Fibroblast of the aortic adventitia (primary cell): ENCODE measurements at places on chromosomes 16 and 17.
A peak's percentile ranks its signal among the peaks of the same experiment; 100 is the strongest.

- no peak for DNase-seq
These were observed 46.1 kb upstream of the MTMR4 start for GRCh38 chr17:58560511-58560910.

- no peak for DNase-seq
These were observed 161.1 kb downstream of the STX8 start for GRCh38 chr17:9414471-9414870.

DNA sequence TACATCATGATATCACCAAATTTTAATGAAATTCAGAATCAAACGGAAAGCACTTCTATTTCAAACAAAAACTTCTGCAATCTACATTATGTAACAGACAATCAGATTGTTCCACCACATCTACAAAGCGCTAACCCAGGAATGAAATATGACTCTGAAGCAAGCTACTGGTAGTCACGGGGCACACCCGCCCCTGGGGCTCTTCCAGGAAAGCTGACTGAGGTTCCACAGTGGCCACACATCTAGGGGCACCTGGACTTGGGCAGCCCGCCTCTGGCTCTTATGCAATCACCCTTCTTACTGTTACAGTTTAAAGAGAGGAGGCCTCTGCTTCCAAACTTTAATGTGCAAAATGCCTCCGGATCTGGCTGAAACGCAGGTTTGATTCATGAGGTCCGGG is 27.5 kb downstream of the ZCCHC14 start:
- peak; percentile 93 for DNase-seq

DNA sequence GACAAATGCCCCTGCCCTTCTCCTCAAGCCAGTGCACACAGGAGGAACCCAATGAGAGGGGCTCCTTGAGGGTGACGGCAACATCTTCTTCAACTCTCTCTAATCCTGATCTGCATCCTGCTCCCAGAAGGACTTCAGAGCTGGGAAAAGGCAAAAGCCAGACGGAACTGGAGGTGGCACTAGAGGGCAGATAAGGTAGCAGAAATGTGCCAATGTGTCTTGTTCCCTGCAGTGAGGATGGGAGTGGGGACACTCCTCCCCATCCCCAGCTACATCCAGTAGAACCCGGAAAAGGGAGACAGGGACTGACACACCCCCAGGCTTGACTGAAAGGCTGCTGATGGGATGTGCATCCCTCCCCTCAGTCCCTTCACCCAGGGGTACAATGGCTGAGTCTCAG is 28.5 kb downstream of the SRCIN1 start:
- DNase-seq = no peak

DNA sequence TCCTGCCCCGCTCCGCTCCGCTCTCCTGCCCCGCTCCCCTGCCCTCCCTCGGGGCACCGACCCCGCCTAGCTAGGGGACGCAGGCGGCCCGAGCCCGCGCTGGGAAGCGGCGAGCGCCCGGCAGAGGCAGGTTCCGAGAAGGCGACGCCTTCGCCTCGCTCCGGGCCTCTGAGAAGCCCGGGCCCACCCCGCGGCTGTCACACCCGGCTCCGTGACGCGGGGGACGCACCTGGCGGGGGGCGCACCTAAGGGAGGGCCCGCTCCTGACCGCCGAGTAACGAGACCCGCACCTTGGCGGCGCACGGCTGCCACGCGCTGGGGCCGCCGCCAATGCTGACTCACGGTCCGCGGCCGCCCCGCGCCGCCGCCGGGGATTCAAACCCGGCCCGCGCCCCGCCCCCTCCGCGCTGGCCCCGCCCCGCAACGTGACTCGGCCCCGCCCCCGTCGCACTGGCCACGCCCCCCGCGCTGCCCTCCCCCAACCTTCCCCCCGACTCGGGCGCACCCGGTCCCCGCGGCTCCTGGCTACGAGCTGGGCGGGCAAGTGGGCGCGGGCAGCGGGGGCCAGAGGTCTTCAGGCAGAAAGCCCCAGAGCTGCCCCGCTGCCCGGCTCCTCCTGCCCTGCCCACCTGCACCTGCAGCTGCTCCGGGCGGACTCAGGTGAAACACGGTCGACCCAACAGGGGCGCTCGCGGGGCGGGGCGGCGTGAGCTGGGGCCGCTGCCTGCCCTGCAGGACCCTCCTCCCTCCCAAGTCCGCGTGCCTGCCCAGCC is 27.8 kb downstream of the GNPTG start:
- DNase-seq = peak; percentile 31
